Lung (tissue), 17 donors: ENCODE measurements at places on chromosomes 11 and 22. TPM values are rescaled to one million over a fixed set of nuclear protein-coding genes. Genes with fewer than 3 reads are reported as not detected.

- no peak for DNase-seq
Observed at GRCh38 chr11:76026281-76026680, 180.0 kb downstream of the WNT11 start.

Gene OR52A1
- not detected for total RNA-seq

DNA sequence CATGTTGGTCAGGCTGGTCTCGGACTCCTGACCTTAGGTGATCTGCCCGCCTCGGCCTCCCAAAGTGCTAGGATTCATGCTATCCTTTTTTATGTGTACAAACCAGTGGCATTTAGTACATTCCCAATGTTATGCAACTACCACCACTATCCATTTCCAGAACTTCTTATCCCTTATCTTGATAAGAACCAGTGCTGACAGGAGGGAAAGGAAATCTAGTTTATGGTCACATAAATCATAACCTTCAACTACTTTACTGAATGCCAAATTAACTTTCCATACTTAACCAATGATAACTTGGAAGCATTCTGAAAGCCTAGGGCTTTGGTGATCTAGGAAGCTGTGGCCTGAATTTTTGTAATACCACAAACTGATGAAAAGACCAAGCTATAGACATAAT, 170.4 kb downstream of the SWAP70 start:
- no peak for DNase-seq

Gene CNTF
- total RNA-seq, result 1.3 TPM

Gene HTR3A
- 0.43 TPM for total RNA-seq

GRCh38 chr11:71255800-71256479, 3.6 kb upstream of the SHANK2 start:
- DNase-seq, result peak; percentile 32

- DNase-seq, result no peak
Observed at GRCh38 chr11:111835665-111836064, 35.7 kb downstream of the ALG9 start.

- no peak for DNase-seq
Observed at GRCh38 chr22:23263651-23264555, 83.6 kb downstream of the BCR start.

Gene NCF4
- 41.5 TPM for total RNA-seq

GRCh38 chr22:39430576-39431150, 26.1 kb upstream of the MGAT3 start:
- DNase-seq, result no peak

- no peak for DNase-seq
Observed at GRCh38 chr11:74948546-74948897, 369 bp downstream of the XRRA1 start.

Gene OR51B2
- total RNA-seq, result not detected

- no peak for DNase-seq
Observed at GRCh38 chr22:24067587-24068376, 56.7 kb downstream of the CABIN1 start.

DNA sequence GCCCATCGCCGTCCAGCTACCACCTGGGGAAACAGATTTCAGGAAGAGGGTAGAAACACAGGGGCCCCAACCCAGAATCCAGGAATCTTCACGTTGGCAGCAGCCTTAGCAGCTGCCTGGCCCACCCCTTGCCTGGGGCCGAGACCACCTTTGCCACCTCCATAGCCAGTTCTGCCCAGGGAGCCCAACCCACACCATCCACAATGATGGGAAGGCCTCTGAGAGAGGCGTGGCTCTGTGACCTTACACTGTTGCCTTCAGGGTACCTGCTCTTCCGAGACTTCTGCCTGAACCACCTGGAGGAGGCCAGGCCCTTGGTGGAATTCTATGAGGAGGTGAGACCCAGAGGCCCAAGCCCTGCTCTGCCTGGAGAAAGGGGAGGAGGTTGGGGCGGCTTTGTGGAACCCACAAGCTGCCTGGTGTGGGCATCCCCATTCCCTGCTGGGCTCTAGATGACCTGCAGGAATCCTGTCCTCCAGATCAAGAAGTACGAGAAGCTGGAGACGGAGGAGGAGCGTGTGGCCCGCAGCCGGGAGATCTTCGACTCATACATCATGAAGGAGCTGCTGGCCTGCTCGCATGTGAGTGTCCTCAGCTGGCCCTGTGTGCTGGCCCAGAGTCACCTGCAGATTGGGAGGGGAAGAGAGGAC, 10.0 kb upstream of the ANKRD13D start:
- no peak for DNase-seq

GRCh38 chr11:23668324-23668723, 808.0 kb upstream of the CCDC179 start:
- no peak for DNase-seq

DNA sequence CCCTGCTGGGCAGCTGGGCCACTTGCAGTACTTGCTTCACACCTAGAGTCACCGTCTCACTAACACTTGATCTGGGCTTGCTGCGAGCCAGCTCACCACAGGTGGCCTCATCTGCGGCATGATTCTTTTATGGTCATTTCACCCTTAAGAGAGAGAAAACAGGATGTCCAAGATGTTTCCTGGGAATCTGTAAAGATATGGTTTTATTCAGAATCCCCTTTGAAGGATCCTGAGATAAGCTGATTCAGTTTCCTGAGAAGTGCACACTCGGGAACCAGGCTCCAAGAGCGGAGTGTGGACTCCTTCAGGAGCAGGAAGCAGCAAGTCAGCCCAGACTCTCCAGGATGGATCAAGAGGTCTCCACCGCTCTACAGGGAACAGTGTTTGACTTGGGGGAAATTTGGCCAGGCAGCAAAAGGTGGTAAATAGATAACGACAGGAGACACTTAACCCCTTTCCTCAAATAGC, 21.8 kb upstream of the TP53AIP1 start:
- DNase-seq, result peak; percentile 23

Gene LSP1
- 72.1 TPM for total RNA-seq

DNA sequence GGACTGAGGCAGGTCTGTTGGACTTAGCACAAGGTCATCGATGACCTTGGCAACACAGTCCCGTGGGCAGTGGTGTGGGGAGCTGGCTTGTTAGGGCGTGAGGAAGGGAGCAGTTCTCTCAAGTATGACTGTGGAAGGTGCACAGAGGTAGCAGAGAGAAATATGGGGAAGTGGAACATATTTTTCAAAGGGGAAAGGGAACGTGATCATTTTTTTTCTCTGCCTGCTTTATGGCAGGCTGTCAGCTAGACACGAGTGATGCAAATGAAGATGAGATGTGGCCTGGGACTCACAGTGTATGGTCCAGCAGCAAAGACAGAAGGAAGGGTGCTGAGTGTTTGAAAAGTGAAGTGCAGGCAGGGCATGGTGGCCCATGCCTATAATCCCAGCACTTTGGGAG, 30.6 kb downstream of the ADAMTS8 start:
- no peak for DNase-seq

- DNase-seq, result no peak
Observed at GRCh38 chr11:60919320-60919719, 4.9 kb upstream of the TMEM132A start.

DNA sequence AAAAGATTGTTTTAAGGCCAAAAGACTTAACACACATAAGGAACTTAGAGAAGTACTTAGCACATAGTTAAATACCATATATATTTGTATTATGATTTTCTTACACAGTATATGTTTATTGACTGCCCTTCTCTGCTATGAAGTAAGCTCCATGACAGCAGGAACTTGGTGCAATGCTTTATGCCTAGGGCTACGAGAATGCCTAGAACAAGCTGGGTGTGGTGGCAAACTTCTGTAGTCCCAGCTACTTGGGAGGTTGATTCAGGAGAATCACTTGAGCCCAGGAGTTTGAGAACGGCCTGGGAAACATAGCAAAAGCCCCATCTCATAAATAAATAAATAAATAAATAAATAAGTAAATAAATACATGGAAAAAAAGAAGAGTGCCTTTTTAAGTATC, 1.9 kb downstream of the SLC5A12 start:
- no peak for DNase-seq

Gene CLTCL1
- total RNA-seq, result 5.9 TPM

DNA sequence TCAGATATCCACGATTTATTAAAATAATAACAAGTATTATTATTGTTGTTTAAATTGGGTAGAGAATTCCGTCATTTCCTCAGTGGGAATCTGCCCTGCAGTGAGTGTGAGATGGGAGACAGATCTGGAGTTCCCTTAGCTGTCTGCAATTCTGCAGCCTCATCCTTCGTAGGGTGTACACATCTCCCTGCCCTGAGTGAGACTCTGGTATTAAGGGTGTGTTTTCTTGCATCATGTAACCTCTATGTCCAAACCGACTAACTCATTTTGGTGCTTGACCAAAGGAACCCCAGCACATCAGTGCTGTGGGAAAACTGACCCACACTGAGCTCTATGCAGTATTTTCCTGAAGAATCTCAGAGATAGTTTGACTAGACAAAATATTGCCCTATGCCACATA, 157.6 kb downstream of the LDLRAD3 start:
- DNase-seq, result no peak

Gene MUC2
- total RNA-seq, result 0.03 TPM

Gene CFAP300
- 21.3 TPM for total RNA-seq

- peak; percentile 97 for DNase-seq
Observed at GRCh38 chr11:61429691-61430582, at the start of the genes CPSF7 and SDHAF2. Gene CPSF7, minus strand, starts transcription at chr11:61429975. Its CDS starts 740 bp downstream, at chr11:61429235. Gene SDHAF2, plus strand, starts transcription at chr11:61430124. Its CDS starts 23 bp downstream, at chr11:61430147.

Gene EIF1AD
- 27.4 TPM for total RNA-seq

DNA sequence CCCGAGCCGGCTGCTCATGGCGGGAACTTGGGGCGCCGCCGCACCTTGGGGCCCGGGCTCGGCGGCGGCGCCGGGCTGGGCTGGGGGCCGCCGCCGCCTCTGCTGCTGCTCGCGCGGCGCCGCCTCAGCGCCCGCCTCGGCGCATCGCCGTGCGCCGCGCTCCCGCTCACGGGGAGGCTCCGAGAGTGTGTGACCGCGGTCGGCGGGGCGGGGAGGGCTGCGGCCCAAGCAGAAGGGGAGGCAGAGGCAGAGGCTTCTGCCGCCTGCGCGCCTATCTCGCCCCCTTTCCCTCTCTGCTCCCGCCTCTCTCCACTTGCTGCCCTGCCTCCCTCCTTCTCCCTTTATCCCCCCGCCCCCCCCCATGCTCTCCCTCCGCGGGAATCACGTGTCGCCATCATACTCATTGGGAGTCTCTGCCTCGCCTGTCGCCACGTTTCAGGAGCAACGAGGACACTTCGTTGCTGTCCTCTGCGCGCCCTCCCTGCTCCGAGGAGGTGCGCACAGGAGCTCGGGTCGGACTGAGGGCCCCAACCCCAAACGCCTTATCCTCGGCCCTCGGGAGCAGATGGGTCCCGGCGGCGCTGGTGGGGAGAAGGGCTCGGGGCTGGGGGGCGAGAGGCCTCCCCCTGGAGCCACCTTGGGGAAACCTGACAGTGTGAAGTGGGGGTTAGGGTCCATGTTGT, at the start of gene GUCY1A2:
GUCY1A2 (minus strand) TSS at position 258 of the 683 bp plus-strand sequence. CDS start 421 bp downstream, outside the sequence.
- DNase-seq, result peak; percentile 86
